HS-5 (cell line): ENCODE measurements at places on chromosomes 3 and 15.

GRCh38 chr15:36867436-36867835, 232.9 kb downstream of the MEIS2 start:
- no peak for DNase-seq

DNA sequence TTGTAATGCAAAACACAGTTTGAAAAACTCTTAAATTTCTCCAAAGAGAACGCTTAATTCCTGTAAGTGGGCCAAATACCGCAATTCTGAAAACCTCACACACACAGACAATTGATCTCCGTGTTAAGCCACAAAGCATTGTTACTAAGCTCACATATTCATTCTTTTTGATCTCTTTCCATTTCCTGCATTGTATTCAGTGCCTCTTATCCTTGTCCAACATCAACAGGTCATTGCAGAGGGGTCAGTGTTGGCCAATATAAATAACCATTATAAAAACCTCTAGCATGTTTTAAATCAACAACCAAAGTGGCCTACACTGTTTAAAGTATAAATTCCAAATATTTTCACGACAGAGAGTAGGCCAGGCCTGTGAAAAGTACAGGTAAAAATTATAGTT, 171.1 kb downstream of the PDZRN3 start:
- no peak for DNase-seq

DNA sequence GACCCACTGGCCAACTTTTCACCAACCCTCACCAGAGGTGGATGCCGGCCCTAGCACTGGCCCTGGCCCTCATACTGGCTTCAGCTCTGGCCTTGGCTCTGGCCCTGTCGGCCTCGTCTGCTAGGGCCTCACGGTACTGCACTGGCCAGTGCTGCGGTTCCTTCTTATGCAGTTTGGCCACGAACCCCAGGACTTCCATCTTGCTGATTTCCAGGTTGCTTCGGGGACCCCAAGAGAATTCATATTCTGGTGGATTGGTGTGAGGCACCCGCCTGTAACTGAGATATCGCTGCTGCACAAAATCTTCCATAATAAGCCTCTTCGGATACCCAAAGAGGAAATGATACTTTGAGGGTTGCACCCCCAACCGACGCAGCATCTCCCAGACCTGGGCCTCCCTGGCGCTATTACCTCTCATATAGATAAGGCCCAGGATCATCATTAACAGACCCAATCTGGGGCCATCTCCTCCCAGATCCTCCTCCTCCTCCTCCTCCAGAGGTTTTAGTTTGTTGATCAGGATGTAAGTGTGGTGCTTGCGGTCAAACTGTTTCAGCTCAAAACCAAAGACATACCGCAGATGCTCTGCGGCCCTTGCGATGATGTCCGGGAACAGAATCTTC, 883 bp downstream of the MAGEF1 start:
- DNase-seq = no peak

- DNase-seq = no peak
These were observed 49.0 kb downstream of the THBS1 start for GRCh38 chr15:39629906-39630305.

DNA sequence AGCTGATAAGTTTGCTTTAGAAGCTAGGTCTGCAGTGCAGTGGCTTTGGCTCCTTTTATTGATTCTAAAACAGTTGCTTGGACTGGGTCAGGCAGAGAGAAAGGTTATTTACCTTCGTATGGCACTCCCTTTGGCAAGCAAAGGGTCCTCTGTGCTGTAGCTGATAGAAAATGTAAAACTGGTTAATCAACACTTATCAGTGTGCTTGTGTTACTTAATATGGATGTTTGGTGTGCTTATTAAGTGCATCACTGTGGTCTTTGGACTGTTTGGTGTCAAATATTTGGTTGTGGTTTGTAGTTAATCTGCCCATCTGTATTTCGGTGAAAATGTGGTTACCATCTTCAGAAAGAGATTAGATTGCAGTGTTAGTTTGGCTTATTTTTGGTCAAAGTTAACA, 16.0 kb downstream of the UBE2E2 start:
- DNase-seq = no peak

GRCh38 chr15:82530006-82530405, 10.3 kb downstream of the RPS17 start:
- DNase-seq = no peak
